ENCODE measurements at places on chromosomes 3 and 15.

DNA sequence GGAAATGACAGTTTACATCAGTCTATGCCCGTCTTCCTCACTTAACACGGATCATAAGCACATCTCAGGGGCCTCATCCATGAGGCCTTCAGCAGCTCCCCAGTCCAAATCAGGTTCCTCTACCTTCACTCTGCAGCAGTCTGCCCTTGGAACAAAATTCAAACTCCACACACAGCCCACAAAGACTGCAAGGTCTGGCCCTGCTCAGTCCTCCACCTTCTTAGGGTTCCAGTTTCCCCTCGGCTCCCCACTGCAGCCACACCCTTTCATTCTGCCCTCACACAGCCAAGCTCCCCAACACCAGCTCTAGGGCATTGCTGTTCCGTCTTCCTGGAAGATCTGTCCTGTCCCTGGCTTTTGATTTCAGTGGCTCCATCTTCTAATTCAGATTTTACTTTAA is 95.2 kb upstream of the IQSEC1 start:
- no peak for DNase-seq

- DNase-seq = no peak
Measured at GRCh38 chr3:97957617-97958311, 14.5 kb downstream of the RIOX2 start.

- DNase-seq = no peak
Measured at GRCh38 chr3:192911293-192911692, 6.4 kb downstream of the MB21D2 start.

DNA sequence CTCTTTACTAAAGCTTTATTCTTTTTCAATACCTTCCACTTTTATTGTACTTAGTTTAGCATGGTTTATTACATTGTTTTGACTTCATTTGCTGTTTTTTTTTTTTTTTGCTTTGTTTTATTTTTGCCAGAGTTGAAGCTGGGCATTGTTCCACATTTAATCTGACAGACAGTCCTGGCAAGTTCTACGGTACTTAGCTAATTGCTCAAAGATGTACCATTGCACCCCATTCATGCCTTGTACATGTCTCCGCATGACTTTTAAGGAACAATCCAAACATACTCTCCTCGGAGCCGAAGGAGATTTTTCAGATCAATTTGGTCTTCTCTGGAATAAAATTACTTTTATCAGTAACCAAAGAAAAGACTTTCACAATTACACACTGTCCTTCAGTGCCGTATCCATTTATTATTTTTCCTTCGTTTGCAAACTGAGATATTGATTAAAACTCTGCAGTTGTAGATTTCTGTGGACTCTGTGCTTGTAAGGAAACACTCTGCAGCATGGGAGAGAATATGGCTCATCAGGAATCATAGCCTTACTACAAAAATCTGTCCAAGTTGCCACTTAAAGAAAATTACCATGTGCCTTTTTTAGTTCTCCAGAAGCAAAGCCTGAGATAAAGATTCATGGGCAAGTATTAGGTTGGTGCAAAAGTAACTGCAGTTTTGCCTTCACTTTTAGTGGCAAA is 952.0 kb downstream of the AGBL1 start:
- DNase-seq = no peak

GRCh38 chr15:90141646-90142045 is 39.4 kb upstream of the IDH2 start:
- DNase-seq = no peak

GRCh38 chr3:105130911-105131310 is 235.8 kb upstream of the ALCAM start:
- no peak for DNase-seq

DNA sequence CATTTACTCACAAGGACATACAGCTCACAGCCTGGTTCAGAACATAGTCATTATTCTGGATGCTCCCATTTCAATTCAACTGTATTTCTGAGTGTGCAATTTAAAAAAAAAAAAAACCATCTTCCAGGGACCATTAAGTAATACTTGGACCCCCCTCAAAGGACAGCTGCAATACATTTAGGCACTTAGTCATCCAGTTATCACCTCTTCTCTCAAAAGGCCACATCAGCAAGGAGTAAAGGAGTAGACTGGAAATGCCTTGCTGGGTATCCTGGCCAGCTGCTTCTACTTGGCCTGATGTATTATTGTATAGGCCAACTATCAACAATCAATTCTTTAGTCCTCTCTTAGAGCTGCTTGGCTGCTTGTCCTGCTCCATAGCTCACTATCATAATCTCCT is 211.4 kb upstream of the SETMAR start:
- no peak for DNase-seq

DNA sequence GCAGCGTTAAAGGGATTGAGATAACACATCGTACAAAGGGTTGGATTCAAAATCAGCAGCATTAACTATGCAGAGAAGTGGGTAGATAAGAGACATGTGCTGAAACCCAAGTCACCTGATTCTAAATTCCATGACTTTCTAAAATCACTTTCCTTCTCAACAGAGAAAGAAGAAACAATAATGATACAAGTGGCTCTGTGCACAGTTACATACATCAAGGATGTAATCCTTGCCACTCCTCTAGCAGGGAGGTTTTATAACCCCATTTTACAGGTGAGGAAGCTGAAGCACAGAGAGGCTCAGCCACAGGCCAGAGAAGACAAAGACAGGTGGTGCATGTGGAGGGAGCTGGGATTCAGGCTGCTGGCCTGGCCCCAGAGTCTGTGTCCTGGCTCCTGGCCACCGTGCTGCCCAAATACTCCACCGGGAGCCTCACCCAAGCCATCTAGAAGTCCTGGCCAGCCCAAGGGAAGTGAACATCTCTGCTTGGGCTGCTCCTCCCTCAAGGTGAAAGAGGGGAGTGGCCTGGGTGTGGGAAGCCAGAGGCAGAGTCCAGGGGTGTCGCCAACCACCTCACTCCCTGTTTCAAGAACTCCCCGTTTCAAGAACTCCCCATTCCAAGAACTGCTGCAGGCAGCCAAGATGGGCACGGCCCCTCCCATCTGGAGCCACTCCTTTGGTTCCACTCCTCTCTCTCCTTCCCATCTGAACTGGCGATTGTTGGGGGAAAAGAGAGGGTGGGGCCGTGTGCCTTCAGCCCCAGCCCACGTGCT is 147.1 kb downstream of the NUP210 start:
- no peak for DNase-seq

- no peak for DNase-seq
Measured at GRCh38 chr3:42773409-42773751, 327 bp upstream of the CCDC13 start.

DNA sequence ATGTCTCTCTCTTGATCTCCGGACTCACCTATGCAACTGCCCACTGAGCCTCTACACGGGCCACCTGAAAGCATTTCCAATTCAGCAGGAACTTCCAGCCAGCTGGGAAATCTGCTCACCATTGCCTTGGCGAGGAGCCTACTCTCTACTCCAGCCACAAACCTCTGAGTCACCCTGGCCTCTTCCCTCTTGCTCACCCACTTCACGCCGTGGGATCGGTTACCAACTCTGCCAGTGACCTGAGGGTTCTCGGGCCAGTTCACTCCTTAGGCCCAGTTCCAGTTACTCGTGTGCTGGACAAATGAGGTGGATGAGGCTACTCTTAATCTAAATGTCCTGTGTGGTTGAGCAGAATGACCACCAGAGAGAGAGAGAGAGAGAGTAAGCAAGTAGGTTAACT is 70.1 kb downstream of the CEMIP start:
- DNase-seq = no peak
